ENCODE measurements at places on chromosomes 6 and 20. TPM values are rescaled to one million over a fixed set of nuclear protein-coding genes. Genes with fewer than 3 reads are reported as not detected.

The CDK5RAP1 gene
- total RNA-seq, result 94.3 TPM

DNA sequence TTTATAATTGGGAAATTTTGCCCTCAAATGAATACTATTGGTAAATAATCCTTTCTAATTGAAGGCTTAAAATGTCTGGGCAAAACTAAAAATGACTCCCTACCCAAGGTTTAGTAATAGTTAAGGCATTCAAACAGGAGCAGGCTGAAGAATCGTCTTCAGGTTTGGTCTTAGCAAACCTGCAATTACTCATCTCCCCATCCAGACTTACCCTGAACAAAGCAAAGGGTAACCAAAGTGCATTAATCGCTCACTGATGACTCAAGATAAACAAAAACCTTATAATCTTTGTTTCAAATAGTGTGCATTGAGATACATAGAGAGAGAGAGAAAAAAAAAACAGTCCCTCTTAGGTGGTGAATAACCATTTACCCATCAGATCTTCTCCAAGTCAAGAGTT, 225.5 kb downstream of the BMP2 start:
- no peak for DNase-seq

DNA sequence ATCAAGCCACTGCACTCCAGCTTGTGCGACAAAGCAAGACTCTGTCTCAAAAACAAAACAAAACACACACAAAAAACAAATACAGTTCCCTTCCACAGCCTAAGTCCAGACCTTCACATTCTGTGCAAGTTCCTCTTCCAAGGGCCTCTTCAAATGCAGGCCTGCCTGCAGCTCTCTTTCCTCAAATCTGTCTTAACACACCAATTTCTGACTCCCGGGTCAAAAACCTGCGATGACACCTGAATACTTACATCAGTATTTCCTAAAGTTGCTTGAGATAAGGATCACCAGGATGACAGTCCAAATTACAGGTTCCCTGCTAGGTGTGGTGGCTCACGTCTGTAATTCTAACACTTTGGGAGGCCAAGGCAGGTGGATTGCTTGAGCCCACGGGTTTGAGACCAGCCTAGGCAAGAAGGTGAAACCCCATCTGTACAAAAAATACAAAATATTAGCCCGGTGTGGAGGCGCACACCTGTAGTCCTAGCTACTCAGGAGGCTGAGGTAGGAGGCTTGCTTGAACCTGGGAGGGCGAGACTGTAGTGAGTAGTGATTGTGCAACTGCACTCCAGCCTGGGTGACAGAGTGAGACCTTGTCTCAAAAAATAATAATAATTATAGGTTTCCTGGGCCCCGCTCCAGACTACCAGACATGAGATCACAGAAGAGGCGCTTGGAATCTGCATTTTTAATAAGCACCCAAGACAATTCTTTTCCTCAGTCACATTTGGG, 8.8 kb upstream of the PARD6B start:
- DNase-seq, result no peak

The TAF4 gene
- total RNA-seq, result 5.1 TPM

DNA sequence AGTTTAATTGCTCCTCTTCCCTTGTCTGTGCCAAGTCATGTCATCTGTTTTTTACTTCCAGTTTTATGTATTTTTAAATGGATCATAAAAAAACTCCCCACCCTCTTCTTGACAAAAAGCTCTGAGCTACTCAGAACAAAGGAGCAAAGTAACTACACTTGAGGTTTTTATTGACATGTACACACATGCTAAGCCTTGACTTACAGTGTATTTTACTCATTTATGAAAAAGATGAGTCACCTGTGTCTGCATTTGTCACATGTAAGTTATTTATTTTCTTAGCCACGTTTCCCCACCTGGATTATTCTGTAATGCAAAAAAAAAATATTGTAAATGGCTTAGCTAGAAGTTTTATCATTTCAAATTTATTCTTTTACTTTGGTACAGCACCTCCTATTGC, 628.8 kb upstream of the SLC35B3 start:
- DNase-seq, result no peak

The VSX1 gene
- total RNA-seq, result not detected

DNA sequence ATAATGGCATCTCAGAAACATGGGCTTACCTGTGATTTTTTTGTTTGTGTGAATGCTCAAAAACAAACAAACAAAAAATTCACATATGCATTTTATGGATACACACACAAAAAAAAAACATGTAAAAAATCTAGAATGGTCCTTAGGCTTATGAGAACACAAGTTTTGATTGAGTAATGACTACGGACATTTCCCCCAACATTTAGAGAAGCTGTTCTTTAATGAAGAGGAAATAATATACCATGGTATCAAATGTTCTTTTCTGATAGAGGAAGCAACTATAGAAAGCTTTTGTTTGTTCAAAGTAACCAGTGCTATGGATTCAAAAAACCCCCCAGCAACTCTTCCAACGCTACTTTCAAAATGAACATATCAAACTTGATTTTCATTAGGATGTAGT, 8.6 kb upstream of the CALHM6 start:
- no peak for DNase-seq

The HLA-DMB gene
- total RNA-seq, result not detected

DNA sequence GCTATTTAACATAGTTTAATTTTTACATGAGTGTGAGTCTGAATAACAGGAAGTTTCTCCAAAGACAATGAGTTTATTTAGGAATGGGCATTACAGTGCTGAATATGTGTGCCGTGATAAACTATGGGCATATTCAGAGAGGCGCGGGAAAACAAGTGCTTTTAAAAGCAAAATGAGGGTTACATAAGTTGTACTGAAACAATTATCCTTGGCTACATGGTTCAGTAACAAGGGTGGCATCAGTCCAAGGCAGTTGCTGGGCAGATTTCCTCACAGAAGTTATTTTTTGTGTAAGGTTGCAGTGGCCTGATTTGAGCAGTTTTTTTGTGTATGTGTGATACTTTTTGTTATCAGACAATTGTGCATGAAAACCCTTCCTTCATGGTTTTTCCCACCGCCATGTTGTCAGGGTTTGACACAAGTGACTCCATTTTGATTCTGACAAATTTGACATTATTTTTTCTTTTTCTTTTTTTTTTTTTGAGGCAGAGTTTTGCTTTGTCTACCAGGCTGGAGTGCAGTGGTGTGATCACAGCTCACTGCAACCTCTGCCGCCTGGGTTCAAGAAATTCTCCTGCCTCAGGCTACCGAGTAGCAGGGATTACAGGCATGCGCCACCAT, 22.3 kb upstream of the PXDC1 start:
- no peak for DNase-seq

GRCh38 chr6:169568314-169569087, 133.3 kb downstream of the WDR27 start:
- no peak for DNase-seq

- DNase-seq, result peak; percentile 6
These were observed 660 bp downstream of the STXBP5 start for GRCh38 chr6:147204843-147205311.

- DNase-seq, result no peak
These were observed at the start of gene NKAIN2 for GRCh38 chr6:123803504-123804013. NKAIN2 (plus strand) TSS chr6:123803865.

The BYSL gene
- 14.1 TPM for total RNA-seq

- DNase-seq, result no peak
These were observed 20.3 kb downstream of the DAAM2 start for GRCh38 chr6:39812496-39812852.

The HCK gene
- not detected for total RNA-seq

- DNase-seq, result peak; percentile 97
These were observed 51.8 kb upstream of the SLCO4A1 start for GRCh38 chr20:62590309-62591121.

DNA sequence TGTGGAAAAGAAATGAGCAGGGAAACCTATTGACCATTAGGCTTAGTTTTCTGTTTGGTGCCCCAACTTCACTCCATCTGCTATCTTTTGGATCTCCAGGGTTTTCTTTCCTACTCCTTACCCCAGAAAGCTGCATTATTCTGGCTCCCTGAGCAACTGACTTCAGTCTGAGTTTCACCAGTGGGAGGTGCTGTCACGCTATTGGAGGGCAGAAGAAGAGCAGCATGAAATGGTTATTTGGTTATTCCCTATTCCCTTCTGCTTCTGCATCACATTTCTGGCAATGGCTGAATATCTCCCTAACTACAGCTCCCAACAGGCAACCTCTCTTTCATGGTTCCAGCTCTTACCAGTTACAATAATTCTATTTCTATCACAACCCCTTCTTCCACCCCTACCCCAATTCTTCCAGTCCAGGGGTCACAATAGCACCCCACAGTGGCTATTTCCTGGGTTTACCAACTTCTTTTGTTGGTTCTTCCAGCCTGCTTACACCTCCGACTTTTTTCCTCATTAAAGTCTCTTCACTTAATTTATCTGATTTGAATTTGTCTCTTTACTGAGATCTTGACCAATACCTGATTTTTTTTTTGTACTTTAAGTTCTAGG, 311.5 kb downstream of the PLCB1 start:
- DNase-seq, result no peak

DNA sequence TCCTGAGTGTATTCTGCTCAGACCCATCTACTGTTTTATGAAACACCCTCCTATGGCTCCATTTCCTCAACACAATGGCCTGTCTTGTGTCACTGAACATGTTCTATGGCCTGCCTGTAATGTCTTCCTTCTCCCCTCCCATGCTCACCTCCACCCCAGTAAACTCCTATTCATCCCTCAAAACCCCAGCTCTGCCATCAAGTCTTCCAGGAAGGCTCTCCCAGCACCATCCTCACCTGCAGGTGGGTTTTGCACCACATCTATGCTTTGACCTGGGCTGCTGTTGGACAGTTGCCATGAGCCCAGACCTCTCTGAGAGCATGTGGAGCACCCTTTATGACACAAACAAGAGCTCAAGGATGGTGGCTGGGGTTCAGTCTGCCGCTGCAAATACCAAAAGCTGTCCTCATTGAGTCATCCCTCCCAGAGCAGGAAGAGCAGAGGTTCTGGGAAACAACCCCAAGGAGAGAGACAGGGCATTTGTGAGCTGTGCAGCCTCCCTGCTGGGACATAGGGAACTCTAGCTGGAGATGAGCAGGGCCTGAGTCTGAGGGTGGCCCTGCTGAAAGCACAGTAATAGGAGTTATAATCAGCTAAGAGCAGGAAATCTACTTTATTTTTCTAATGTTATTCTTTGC, 93.8 kb upstream of the CD93 start:
- DNase-seq, result no peak

GRCh38 chr6:46606338-46606737, 46.3 kb downstream of the CYP39A1 start:
- no peak for DNase-seq

GRCh38 chr6:47064274-47064673, 22.1 kb upstream of the ADGRF1 start:
- no peak for DNase-seq

DNA sequence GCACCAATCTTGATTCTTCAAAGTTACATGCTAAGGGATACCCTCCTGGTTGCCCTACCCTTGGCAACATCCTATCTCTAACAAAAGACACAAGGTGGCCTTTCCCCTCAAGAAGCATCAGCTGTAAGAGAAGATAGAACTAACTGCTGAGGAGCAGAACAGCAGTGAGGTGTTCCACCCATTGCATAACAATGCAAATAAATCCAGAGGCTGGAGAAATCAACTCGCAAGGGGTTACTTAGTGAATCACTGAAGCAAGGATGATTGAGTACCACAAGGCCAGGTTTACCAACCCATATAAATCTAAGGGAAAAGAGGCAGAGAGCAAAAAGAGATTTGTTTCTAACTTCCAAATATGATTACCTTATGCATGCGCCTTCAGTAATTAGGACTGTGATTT, 36.7 kb downstream of the F13A1 start:
- DNase-seq, result no peak

DNA sequence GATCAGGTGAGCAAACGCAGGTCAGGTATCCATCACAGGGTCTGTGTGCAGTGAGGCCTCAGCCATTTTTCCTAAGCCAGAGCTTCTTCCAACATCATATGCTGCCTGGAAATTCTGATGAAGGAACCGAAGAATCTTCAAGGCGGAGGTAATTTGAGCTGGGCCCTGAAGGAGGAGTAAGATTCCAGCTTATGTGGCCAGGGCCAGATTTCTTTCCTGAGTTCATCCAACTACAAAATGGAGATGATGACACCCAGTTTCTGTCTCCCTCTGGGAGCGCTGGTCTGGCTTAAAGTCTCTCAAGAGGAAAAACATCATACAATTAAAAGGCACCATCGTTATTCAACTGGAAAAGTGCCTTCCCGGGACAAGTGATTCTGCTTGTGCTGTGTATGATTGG, 6.9 kb upstream of the MANBAL start:
- peak; percentile 41 for DNase-seq

DNA sequence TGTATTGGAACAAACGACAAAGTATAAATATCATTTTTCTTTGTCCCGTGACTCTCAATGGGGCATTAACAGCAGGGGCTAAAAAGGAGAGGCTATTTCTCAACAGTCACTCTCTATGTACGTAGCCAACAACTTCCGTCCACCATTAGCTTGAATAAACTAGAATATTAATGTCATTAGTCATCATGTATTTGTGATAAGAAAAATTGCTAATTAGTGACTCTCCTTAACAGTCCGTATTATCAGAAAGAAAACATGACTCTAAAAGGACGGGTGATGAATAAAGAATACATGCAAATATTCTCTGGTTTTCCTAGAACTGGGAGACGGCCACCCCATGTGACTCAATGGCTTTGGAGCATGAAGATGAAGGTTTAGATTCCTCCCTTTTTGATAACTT, 18.6 kb downstream of the VIP start:
- no peak for DNase-seq

All from A172 (cell line).